ENCODE measurements at places on chromosomes 1 and 21. TPM values are rescaled to one million over a fixed set of nuclear protein-coding genes. Genes with fewer than 3 reads are reported as not detected.

GRCh38 chr1:193111641-193112090 is 6.5 kb upstream of the GLRX2 start:
- no peak for DNase-seq

DNA sequence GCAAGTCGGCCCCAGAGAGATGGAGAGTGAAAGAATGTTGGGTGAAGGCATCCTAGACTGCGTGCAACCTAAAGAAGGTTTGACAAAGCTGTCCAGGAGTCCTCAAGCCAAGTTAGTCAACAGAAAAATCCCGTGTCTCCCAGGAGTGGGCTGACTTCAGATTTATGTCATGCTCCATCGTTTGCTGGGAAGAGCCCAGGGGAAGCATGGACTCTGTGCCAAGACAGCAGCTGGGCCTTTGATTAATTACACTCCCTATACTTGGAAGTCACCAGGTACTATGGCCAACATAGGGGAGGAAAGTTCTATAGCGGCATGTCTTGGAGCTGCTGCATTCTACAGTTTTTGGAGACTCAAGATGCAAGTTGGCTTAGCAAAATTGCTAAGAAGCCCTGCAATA is 247.4 kb downstream of the KAZN start:
- no peak for DNase-seq

DNA sequence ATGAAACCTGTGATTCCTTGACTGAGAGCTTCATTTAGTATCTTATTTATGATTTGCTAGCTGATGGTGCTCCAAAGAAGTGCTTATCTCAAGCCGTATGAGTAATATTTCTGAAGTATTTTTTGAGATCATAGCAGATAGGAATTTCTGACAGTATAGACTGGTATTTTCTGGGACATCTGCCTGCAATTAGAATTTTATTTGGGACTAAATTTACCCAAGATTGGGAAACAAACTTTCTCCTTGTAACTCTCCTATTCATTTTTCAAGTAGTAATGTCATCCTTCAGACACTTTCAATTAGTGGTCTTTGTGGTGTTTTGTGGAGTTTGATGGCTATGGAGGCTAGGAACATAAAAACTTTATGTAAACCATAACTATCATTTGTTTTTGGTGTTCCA is 597.2 kb upstream of the ZP4 start:
- DNase-seq, result no peak

DNA sequence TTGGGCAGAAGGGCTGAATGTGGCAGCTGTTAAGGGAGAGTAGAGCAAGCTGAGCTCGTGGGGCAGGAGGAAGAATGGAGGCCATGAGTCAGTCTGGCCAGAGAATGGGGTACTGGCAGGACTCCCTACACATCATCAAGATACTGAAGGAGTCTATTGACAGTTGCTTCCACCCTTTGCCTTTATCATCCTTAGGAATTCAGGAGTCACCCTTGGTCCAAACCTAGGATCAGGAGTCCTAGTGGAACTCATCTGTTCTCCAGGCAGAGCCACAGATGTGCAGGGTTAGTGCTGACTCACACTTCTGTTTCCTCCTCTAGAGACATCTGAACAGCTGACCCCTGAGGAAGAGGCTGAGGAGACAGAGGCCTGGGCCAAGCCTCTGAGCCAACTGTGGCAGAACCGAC is 18.7 kb upstream of the ST3GAL3 start:
- DNase-seq, result no peak

DNA sequence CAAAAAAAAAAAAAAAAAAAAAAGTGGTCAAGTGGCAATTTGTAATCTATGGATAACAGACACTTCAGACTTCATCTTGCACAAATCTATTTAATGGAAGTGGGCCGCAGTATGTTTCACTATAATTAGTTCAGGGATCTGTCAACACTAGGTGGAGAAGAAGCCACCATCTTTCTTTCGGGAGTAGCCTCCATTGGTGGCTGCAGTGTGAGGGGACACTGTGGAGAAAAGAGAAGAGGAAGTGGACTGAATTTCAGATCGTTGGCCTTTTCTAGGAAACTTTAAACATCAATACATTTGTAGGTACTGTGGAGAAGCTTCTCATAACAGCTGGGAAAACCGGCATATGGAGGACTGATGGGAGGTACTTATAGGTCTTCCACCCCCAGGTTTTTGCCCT is 8.0 kb upstream of the ELAPOR1 start:
- no peak for DNase-seq

DNA sequence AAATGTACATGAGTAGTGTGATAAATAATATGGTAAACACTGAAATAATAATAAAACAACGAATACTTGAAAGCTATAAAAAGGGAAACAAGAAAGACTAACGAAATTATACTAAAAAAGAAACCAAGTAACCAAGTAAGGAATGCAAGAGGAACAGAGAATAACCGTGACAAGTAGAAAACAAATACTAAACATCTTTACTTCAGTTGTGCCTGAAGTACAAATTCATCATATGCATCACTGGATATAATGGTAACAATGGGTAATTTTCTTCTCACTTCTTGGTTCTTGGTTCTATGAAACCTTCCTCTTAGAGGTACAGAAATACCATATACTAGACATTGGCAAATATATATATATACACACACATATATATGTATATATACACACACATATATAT is 1093.6 kb upstream of the B3GALT2 start:
- DNase-seq, result no peak

GRCh38 chr1:169144941-169145626 is 38.6 kb downstream of the ATP1B1 start:
- DNase-seq, result no peak

- DNase-seq, result no peak
Measured at GRCh38 chr21:39161064-39161463, 22.2 kb downstream of the PSMG1 start.

CHAF1B gene
- total RNA-seq, result 34.2 TPM

S100A12 gene
- not detected for total RNA-seq

Measured in activated T-helper 2 cell treated with anti-CD3 and anti-CD28 coated beads, Interferon-gamma antibody, Interleukin-2, Interleukin-4, amounts not matched to agents 10 μg/mL and 5 μg/mL and 100 μg/mL, durations not matched to agents 14 hours and 24 hours and 36 hours (primary cell).